ENCODE measurements at places on chromosomes 6 and 20.
A peak's percentile ranks its signal among the peaks of the same experiment; 100 is the strongest.

DNA sequence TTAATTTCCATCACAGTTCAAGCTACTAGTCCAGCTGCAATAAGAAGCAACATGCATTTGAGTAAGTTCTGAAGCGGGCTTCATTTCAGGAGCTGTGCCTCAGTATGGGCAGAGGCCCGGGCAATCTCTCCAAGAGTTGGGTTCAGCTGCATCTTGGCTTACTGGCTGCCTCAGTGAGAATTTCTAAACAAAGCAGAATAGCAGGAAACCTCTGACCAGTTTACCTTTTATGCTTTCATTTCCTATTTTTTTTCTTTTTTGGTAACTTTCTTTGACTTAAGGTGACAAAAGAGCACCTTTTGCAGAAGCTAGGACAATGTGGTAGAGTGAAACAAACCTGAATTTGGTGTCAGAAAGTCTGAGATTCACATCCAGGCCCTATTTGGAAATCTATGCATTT is 51.0 kb upstream of the FBXO30 start:
- no peak for DNase-seq

DNA sequence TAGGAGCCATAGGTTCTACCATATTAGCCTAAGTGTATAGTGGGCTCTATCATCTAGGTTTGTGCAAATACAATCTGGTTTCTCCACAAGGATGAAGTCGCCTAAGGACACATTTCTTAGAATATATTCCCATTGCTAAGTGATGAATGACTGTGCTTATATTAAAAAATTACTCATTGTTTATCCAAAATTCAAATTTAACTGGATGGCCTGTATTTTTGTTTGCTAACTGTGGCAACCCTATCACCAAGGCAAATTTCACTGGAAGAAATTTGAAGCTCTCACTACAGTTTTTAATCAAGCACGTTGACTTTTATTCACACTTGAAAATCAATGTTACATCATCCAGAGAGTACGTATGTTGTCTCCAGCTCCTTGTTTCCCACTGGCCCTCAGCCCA is 13.9 kb downstream of the GCM2 start:
- DNase-seq: no peak

- no peak for DNase-seq
Observed at GRCh38 chr6:137432054-137432611, 62.1 kb downstream of the OLIG3 start.

DNA sequence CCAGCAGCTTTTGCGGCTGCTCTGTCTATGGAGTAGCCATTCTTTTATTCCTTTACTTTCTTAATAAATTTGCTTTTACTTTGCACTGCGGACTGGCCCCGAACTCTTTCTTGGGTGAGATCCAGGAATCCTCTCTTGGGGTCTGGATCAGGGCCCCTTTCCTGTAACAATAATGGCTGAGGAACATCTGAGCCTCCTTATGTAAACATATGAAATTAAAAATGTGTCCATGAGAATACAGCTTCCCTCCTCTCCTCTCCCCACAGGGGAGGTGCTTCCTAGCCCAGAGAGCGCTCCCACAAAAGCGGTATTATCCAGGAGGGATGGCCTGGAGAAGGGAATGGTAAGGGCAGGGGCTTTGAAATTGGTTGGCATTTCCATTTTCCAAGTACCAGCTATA is 81.1 kb downstream of the PSMG4 start:
- DNase-seq: no peak

GRCh38 chr20:58839474-58839874 is 11.2 kb downstream of the GNAS-AS1 start:
- DNase-seq: peak; percentile 33

All from NCI-H146 (cell line).